Fibroblast of pulmonary artery (primary cell): ENCODE measurements at places on chromosomes 16 and 17.

GRCh38 chr16:58306327-58306726 lies 11.5 kb upstream of the PRSS54 start:
- DNase-seq = peak; percentile 55

GRCh38 chr16:81843683-81844082 lies 64.6 kb downstream of the PLCG2 start:
- no peak for DNase-seq

DNA sequence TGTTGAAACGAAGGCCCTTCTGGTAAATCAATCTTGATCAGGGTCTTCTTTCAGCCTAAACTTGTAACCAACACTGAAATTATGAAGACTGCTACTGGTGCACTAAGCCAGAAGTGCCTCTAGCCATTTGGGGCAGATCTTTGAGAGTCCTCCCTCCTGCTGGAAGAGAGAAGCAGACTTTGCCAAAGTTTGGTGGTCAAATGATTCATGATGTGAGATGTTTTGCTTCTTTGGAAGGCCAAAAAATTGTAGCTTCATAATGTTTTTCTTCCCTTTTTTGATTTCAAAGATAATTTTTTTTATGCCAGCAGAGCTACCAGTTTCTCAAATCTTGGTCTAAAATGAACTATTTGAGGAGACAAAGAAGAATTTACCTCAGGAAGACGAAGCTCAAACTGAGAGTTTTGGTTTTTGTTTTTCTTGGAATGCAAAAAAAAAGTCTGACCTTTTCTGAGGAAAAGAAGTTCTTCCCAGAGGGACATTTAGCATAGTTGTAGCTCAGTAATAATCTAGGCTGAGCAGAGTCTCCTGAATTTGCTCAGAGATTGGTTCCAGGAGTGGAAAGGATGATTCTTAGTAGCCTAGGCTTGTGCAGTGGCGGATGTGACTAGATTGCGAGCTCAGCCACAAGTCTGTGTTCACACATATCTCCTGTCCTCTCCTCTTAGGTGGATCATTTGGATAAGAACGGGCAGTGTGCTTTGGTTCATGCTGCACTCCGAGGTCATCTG lies 50.9 kb downstream of the CYB561 start:
- peak; percentile 69 for DNase-seq

- DNase-seq = peak; percentile 96
These were observed 14.4 kb upstream of the FAAP100 start for GRCh38 chr17:81566461-81567126.

DNA sequence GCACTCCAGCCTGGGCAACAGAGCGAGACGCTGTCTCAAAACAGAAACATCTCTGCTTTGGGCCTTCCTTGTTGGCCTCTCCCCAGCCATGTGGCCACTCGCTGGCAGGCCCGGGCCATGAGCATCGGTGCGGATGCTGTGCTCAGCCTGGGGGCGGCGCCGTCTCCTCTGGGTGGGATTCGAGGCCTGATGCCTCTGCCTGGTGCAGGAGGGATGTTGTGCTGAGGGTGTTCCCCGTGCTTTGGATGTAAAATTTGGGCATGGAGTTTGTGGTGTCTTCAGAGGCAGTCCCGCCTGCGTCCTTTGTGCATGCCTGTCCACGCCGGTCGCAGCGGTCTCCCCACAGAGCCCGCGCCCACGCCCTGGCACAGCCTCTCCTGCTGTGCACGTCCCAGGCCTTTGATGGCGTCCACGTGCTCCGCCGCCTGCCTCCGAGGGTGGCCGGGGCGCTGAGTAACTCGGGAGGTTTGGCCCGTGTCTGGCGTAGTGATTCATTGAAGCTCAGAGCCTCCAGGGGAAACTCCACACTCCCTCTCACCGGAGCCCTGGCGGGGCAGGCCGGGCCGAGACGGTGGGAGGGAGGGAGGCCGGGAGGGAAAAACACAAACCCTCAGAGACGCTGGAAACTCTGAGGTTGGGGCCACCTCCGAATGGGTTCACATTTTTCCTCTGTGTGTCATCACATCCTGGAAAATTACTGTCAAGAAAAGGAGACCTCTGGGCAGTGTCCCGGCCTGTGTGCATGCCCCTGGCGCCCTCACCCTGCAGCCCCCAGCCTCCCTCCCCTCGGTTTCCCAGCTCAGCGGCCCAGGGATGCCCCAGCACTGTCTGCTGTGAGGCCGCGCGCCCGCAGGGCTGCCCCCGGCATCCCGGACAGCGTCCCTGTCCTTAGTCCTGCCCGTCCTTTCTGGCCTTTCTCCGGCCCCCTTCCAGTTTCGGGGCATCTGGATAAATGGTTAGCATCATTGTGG lies 19.0 kb downstream of the CENPX start:
- peak; percentile 94 for DNase-seq

DNA sequence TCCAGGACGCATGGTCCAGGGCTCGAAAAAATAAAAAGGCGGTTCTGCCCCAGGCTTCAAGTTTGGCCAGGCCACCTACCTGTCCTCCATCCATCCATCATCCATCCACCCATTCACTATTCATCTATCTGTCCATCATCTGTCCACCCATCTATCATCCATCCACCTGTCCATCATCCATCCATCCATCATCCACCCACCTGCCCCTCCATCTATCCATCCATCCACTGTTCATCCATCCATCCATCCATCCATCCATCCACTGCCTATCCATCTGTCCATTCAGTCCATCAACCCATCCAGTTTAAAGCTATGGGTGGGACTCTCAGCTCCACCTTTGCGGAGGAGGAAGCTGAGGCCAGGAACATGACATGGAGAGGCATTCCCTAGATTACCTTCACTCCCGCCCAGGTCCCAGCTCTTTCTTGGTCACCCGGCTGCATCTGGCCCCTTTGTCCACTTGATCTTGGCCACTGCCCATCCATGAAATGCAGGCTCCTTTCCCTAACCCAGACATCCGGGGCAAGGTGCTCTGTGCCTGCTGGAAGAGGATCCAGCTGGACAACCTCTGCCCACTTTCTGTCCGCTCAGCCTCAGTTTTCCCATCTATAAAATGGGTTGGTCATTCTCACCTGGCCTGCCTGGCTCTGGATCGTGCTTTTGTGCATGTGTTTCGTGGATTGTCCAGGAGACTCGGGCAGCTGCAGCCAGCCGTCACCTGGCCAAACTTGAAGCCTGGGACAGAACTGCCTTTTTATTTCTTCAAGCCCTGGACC lies 236.0 kb upstream of the CIBAR2 start:
- no peak for DNase-seq

DNA sequence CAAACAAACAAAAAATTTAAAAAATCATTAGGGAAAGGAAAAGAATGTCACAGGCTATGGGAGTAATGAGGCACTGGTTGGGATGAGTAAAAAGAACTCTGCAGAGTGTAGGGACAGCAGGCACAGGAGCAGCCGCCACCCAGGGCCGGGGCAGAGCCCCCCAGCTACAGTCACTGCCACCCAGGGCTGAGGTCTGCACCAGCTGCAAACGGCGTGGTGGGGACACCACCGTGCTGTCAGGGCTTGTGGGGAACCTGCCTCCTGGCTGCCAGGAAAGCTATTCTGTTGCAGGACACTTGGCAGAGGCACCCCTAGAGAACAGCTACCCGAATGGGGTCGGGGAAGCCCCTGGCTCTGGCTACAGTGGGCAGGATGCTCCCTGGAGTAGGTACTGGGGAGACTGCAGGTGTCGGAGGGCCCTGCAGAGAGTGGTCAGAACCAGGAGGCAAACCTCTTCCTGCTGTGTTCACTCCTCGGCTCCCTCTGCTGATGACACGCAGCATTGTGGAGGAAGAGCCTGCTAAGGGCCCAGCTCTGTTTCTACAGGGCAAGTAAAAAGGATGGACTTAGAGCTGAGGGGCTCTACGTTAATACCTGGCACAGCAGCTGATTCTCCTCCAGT lies 32.3 kb upstream of the CAPN15 start:
- DNase-seq = peak; percentile 66

- DNase-seq = no peak
These were observed 24.1 kb downstream of the ANKFN1 start for GRCh38 chr17:56177361-56177760.

DNA sequence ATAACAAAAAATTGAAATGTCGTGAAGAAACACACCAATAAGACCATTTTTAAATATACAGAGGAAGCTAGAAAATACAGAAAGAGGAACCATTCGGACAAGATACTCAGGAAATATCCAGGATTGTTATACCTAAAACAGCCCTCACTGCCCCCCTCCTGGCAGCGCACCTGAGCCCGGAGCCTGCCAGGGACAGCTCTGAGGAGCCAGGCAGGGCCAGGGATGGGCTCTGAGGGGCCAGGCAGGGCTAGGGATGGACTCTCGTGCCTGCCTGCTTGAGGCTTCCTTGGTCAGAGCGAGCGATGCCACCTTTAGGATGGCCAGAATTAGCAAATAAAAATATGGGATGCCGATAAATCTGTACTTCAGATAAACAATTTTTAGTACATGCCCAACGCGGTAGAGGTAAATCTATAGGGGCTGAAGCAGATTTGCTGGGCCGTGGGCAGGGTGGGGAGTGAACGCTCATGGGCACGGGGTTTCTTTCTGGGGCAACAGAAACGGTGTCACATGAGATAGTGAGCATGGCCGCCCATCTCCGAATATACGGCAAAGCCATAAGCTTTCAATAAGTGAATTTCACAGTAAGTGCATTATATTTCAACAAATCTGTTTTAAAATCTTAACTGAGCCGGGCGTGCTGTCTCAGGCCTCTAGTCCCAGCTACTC lies 18.2 kb upstream of the CSNK1D start:
- DNase-seq = no peak

DNA sequence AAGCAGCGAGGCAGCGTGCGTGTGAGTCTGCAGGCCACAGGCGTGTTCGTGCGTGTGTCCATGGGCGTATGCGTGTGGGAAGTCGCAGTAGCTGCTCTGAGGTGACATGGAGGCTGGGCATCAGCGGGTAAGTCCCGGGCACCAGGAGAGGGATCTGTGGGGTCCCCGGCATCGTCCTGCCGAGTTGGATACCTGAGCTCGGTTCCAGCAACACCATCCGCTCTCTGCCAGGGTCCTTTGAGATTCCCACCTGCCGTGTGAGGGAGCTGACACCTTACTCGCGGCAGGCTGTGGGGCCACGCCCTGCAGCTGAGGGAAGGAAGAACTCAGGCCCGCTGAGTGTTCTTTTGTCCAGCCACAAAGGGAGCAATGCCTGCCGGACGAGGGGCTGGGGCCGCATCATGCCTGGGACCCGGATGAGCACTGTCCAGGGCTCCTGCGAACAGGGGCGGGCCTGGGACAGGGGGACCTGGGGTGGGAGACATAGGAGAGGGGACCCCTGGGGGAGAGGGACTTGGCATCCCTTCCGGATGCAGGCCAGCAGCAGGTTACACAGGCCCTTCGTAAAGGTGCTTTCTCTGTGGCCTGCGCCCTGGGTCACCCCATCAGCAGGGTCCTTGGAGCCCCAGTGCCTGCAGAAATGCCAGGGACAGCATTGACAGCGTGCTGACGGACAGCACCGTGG lies 5.0 kb upstream of the SNAI3 start:
- DNase-seq = no peak

GRCh38 chr16:29896841-29897240 lies 2.5 kb downstream of the SEZ6L2 start:
- no peak for DNase-seq

- DNase-seq = no peak
These were observed 2.3 kb upstream of the UBALD2 start for GRCh38 chr17:76262732-76263344.

- no peak for DNase-seq
These were observed 52.3 kb downstream of the AMFR start for GRCh38 chr16:56373003-56373402.

DNA sequence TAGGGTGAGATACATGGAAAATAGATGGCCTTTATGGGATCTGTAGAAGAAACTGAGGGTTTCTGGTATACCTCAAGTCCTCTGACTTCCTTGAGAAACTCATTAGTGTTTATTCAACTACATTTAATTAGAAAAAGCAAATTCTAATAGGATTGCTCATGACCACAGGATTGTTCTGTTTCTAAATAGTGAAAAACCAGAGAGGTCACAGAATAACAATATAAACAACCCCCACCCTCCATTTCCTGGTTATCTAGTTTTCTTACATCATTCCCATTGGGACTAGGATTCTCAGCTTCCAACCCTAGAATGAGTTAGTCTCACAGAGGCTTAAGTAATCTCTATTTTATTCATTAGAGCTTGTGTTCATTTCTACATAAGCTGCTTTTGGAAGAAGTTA lies 30.0 kb downstream of the SF3B3 start:
- peak; percentile 79 for DNase-seq

- DNase-seq = peak; percentile 81
These were observed 32.8 kb downstream of the DNAH2 start for GRCh38 chr17:7750321-7750821.

- DNase-seq = peak; percentile 83
These were observed 38.5 kb downstream of the PGS1 start for GRCh38 chr17:78416791-78417530.

DNA sequence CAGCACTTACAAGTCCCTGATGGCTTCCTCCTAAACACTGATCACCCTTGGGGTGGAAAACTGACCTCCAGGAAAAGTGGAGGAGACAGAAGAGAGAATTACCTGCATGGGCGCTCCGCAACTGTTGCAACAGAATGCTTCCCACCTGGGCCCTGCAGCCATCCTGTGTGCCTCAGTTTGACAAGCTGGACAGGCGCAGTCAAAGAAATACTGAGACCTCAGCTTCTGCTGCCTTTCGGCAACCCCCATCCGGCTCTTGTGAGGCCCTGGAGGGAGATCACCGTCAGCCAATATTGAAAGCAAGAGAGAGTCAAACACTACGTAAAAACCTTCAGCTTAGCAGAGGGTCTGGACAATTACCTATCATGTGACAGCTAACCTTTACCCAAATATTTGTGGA lies 24.8 kb downstream of the SERPINF1 start:
- no peak for DNase-seq

DNA sequence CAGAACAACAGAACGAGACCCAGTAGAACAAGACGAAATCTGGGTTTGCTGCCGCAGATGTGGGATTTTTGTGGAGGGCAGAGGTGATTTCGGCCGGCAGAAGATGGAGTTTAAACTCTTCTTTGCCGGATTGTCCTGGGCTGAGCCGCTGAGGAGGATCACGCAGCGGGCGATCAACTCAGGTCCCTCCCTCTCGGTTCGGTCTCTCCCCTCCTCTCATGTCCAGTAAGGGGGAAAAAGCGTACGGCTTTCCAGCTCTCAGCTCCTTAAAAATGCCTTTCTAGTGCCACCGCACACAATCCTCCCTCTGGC lies 2.5 kb downstream of the PHF12 start:
- no peak for DNase-seq

- no peak for DNase-seq
These were observed 537.9 kb upstream of the CDH11 start for GRCh38 chr16:65659758-65660157.

- no peak for DNase-seq
These were observed 44.1 kb upstream of the MGAT5B start for GRCh38 chr17:76824093-76824492.

DNA sequence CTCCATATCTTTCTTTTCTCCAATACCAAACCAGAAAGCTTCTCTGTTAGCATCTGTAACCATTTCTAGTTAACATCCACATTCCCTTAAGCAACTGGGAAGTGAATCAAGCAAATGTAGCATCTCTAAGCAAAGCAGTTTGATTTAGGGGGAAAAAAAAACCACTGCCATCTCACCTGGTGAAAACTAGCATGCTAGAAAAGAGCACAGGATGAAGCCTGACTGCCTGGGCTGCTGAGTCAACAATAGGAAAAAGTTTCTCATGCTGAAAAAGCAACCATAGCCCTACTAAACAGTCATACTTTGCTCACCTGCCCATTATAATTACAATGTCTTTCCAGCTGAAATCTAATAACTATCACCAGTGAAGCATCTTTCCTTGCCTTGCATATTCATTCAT lies 139.3 kb downstream of the ANKFN1 start:
- DNase-seq = no peak

GRCh38 chr17:56908001-56908542 lies 5.8 kb downstream of the TRIM25 start:
- no peak for DNase-seq
